ENCODE measurements at places on chromosomes 4 and X.
A peak's percentile ranks its signal among the peaks of the same experiment; 100 is the strongest.

DNA sequence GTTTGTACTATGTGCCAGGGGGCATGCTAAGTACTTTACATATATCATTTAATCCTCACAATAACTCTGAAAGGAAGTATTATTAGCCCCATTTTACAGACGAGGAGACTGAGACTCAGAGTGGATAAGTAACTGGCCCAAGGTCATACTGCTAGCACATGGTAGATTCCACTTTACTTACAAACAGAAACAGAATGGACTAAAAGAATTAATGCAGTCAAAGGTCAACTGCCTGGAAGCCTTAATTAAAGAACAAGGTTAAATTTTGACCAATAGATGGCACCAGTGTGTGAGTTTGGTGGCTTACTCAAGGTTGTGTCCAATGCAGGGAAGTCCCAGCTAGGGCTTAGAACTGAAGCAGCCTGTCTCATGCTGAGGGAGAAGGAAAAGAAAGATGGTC lies 4.7 kb downstream of the RIPPLY1 start:
- peak; percentile 32 for DNase-seq

DNA sequence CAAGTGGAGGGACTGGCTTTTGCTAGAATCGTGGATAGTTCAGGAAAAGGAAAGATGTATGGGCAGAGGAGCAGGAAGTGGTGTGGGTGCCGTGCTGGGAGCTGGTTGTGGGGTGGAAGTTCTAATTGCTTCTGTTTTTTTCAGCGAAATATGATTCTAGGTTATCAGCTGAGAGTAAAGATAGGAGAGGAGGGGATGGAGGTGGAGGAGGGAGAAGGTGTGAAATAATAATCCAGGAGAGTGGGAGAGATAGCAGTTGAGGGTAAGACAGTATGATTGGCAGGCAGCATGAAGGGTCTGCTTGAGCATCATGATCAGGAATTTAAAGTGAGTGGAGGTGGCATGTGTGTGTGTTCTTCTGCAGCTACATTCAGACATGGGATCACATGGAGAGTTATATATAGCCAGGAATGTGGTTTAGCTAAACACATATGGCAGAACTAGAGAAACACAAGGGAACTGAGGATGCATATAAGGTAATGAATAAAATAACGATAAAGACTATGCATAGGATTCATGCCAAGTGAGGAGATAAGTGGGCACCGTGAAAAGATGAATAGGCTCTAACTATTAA lies 133.7 kb downstream of the ANK2 start:
- DNase-seq = no peak

DNA sequence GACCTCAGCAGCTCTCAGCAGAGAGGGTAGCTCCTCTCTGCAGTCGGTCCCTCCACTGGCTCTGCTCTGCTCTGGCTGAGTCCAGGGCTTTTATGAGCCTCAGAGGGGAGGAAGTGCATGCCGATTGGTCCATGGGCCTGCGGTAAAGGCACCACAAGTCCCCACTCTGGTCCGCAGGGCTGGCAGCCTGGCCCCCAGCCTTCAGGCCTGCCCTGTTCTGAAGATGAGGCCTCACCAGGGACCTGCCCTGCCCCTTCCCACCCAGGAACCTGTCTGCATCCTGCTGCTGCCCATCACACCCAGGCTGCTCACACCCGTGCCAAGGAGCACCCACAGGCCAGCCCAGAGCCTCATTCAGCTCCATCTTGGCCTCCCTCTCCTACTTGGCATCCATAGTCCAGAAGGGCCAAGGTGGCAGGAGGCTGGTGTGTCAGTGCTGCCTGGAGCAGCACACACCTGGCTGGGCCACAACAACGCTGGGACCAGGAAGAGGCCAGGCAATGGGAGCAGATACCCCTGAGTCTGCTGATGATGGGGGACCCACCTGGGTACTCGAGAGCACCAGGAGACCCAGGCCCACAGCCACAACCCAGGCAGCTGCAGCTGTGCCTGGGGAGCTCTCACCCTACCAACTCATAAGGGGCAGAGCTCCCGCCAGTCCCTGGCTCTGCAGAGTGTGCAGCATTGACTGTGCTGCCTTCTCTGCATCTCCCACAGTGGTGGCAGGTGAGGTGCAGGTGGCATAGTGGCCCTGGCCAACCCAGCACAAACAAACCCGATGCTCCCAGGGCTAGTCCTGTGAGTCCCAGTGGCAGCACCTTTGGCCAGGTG lies 191.9 kb upstream of the NUDT6 start:
- DNase-seq = no peak

GRCh38 chrX:154032160-154032559 lies 12.5 kb upstream of the IRAK1 start:
- DNase-seq = no peak

DNA sequence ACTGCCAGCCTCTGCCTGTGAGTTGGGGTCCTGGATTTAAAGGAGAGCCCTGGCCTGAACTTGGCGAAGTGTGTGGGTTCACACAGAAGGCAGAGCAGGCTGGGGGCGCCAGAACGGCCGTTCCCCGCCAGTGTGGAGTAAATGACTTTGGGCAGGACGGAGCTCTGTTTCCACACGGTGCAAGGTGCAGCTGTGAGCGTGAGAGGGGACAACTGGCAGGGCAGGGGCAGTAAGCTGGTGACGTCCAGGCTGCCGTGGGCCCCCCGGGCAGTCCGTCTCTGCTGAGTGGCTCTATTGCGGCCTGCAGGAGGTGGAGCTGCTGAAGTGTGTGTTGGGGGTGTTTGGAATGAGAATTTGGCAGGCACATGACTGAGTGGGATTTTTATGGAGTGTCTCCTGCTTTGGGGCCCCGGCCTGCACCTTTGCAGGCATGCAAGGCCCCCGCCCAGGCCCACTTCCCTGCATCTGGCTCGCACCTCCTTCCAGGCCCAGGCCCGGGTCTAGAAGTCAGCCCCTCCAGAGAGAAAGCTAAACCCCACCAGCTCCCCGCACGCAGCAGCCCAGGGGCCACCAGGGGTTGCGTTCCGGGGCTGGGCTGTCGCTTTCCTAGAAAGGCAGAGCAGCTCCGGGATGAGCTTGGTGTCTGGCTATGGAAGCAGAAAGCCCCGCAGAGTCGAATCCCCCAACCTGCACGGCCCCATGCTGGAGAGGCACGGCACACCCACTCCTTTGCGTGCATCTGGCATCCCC lies 62.2 kb upstream of the GRPEL1 start:
- no peak for DNase-seq

DNA sequence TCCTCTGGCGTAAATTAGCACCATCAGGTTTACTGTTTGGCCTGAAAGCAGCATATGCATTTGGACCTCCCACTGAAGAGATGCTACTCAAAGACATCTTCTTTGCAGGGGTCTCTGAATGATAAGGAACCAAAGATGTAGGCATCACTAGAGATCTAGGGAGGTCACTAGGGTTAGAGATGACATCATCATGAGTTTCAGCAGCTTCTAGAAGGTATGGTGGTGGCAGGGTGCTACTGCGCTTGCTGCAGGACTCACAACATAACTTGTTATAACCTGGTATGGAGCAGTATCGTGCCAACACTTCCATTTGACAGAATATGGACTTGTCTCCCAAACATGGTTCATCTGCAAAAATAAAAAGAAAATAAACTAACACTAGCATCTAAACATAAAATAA lies 251.6 kb downstream of the NPFFR2 start:
- DNase-seq = no peak

DNA sequence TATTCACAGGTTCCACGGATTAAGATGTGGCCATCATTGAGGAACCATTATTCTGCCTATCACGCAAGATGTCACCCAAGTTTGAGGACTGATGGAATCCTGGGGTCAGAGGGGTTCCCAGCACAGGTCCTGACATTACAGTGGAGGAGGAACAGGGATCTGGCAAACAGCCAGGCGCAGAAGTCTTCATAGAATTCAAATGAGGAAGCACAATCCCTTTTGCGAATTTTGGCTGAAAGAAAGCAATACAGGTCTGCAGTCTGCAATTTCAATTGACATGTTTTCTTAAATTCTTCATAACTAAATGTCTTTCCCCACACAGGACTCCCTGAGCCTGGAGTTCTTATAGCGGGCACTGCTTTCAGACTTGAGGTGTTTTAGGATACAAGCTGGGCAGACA lies 14.5 kb downstream of the DOCK11 start:
- DNase-seq = no peak

DNA sequence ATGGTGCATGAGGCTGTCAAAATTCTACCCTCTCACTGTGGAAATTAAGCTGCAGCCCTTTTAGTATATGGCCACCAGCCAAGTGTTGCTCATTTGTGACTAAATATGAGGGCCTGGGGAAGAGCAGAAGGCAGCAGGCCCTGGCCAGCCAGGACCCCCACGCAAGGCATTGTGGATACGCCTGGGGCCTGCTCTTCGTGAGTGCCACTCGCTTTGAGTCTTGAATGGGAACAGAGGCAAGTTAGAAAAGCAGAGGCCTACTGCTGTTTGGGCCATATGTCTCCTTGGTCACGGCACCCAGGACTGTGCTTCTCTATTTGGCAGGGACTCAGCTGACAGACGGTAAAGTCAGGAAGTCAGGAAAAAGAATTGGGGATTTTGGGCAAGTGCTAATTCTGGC lies 10.9 kb downstream of the RTL5 start:
- no peak for DNase-seq

GRCh38 chr4:3868211-3869173 lies 102.3 kb downstream of the ADRA2C start:
- no peak for DNase-seq

DNA sequence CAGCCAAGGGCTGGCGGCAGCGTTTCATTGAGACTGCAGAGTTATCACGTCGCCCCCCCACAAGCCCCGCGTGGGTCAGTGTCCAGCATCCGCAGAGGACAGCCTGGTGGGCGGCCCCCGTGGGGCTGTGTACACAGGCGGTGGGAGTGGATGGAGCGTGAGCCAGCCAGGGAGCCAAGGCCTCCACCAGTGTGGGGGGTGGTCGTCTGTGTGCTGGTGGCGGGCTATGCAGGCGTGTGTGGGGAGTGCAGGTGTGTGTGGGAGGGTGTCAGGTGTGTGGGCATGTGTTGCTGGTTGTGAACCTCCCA lies 56.5 kb upstream of the NKX1-1 start:
- DNase-seq = no peak

DNA sequence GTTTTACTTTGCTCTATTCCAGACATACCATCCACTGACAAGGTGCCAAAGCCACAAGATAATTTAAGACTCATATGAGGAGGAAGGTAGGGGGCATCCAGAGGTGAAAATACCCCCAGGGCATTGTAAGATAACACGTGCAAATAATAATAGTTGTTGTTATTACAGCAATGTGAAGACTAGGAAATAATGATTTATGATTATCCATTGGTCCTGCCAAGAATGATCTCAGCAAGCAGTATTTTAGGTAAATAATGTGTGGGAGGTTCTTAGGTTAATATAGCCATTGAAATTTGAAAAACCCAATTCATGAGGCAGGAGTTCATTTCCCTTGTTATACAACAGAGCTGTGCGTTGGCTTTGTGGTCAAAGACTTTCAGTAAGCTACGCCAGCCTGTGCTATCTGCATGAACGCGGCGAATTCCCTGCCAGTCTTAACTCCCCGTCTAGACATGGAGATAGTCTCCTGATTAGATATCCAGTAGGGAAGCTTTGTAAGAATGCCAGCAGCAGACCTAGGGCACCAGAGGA lies 47.2 kb upstream of the MXRA5 start:
- peak; percentile 42 for DNase-seq

GRCh38 chrX:110159235-110159634 lies 156.3 kb downstream of the TMEM164 start:
- DNase-seq = no peak

DNA sequence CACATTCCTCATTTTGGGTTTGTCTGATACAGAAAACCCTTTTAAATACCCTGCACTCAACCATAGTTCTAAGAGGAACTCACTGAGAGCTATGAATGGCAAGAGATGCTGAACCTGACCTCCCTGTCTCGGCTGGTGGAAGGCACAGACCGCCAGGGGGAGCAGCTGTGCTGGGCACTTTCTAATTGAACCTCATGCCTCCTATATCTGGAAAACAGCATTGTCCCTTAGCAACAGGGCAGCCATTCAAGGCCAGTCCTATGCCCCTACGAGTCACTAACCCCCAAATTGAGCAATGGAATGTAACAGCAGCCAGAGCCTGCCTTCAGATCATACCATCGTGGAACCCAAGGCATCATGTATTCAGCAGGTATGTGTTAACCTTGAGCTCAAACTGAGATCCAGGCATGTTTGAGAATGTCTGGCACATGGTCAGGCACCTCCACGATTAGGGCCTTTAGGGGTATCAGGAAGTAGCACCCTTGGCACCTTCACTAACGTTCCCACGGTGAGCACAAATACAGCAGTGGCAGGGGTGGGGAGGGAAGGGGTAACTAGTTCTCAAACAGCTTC lies 5.1 kb downstream of the USP27X start:
- DNase-seq = peak; percentile 69

- no peak for DNase-seq
Observed at GRCh38 chr4:2416564-2417225, 1.8 kb downstream of the ZFYVE28 start.

All from NCI-H2081 (cell line).